Trophoblast cell (in vitro differentiated cells and primary cell): ENCODE measurements at places on chromosomes 6 and 20.

DNA sequence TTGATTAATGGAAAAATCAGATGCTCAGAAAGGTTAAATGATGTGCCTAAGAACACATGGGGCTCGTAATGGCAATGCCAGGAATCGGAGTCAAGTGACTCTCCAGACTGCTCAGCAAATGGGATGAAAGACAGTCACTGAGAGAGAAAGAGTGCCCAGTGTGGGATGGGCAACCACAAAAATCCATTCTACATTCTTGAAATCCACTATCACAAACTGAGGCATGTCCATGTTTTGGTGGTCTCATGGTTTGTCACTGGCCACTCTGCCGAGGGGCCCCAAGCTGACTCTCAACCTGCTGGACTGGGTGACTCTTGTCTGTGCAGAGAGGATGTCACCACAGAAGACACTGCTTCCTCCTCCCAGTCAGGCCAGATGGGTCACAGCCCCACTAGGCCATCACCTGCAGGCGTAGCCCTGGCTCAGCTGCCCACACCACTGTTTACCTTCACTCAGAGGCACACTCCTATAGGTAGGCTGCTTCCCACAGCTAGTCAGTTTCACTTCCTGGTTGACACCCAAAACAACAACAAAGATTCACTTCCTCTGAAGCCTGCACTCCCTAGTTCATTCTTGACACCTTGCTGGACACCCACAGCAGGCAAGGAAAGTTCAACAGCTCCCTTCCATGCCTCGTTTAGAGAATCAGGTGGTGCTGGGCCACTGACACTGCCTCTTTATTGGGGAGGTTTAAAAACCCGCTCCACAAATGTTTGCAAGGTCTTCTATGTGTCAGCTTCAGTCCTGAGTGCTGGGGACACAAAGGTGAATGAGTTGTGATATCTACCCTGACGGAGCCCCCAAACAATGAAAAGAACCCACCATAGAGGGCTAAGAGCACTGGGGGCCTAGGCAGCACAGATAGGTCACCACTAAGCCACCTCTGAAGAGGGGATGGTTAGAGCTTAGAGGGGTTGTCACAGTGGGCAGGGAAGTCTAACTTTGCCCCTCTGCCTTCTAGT is 21.7 kb downstream of the MAP1LC3A start:
- no peak overlapping the region for H3K4me3 ChIP-seq
- peaks cover 3% of the 10 kb centered on the region for H3K36me3 ChIP-seq
- peaks cover 15% of the 10 kb centered on the region for H3K4me1 ChIP-seq
- no peaks in the 10 kb centered on the region for H3K27me3 ChIP-seq
- no peak overlapping the region for H3K27ac ChIP-seq
- no peak for DNase-seq

DNA sequence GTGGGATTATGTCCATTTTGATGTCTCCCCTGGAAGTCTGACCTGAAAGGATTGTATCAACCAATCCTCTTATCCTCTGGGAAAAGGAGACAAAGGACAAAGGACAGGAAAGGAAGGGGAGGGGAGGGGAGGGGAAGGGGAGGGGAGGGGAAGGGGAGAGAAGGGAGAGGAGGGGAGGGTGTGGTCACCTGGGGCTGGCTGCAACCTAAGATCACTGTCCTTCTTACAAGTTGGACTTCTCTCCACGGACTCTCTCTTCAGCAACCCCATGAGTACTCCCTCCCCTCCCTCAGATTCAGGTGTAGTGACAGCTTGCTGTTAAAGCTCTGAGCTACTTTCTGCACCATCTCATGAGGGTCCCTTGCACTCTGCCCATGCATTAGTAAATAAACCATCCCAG is 58.9 kb upstream of the KLHL31 start:
- no peaks in the 10 kb centered on the region for H3K27me3 ChIP-seq
- H3K4me3 ChIP-seq: no peak overlapping the region
- DNase-seq: no peak

GRCh38 chr20:35200267-35200666 is 26.2 kb upstream of the MMP24 start:
- H3K4me3 ChIP-seq: no peak overlapping the region
- H3K4me1 ChIP-seq: no peaks in the 10 kb centered on the region
- H3K36me3 ChIP-seq: peaks cover 4% of the 10 kb centered on the region
- DNase-seq: peak; percentile 34
- H3K27me3 ChIP-seq: no peaks in the 10 kb centered on the region

- no peaks in the 10 kb centered on the region for H3K36me3 ChIP-seq
- no peak overlapping the region for H3K4me3 ChIP-seq
- no peaks in the 10 kb centered on the region for H3K27me3 ChIP-seq
- H3K27ac ChIP-seq: no peak overlapping the region
- DNase-seq: peak; percentile 93
Measured at GRCh38 chr6:135537741-135538301, 40.3 kb upstream of the AHI1 start.

- H3K27me3 ChIP-seq: no peaks in the 10 kb centered on the region
- DNase-seq: no peak
Measured at GRCh38 chr6:1575210-1576041, 34.3 kb upstream of the FOXC1 start.

- no peak overlapping the region for H3K27ac ChIP-seq
- no peaks in the 10 kb centered on the region for H3K27me3 ChIP-seq
- no peaks in the 10 kb centered on the region for H3K4me1 ChIP-seq
- H3K36me3 ChIP-seq: no peaks in the 10 kb centered on the region
Measured at GRCh38 chr20:44056010-44056698, 130.8 kb downstream of the JPH2 start.

DNA sequence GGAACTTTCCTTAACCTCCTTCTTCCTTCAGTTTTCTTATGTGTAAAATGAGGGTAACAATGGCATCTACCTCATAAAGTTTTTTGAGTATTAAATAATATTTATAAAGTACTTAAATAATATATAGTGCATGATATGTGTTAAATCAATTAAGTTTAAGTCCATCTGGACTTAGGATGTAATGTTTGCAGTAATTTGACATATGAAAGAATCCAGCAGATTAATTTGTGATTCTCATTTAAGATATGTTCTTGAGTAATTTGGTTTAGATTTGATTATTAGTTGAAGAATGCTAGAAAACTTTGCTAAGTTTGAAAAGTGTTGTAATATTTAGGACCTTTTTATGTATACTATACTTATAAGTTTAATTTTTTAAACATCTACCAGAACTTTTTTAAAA is 18.1 kb downstream of the KCTD20 start:
- H3K36me3 ChIP-seq: peaks cover 3% of the 10 kb centered on the region
- no peak for DNase-seq
- no peaks in the 10 kb centered on the region for H3K27me3 ChIP-seq

GRCh38 chr20:46801003-46801702 is 91.7 kb downstream of the SLC2A10 start:
- H3K27me3 ChIP-seq: no peaks in the 10 kb centered on the region
- H3K27ac ChIP-seq: no peak overlapping the region
- H3K4me1 ChIP-seq: peaks cover 5% of the 10 kb centered on the region
- no peak overlapping the region for H3K4me3 ChIP-seq

DNA sequence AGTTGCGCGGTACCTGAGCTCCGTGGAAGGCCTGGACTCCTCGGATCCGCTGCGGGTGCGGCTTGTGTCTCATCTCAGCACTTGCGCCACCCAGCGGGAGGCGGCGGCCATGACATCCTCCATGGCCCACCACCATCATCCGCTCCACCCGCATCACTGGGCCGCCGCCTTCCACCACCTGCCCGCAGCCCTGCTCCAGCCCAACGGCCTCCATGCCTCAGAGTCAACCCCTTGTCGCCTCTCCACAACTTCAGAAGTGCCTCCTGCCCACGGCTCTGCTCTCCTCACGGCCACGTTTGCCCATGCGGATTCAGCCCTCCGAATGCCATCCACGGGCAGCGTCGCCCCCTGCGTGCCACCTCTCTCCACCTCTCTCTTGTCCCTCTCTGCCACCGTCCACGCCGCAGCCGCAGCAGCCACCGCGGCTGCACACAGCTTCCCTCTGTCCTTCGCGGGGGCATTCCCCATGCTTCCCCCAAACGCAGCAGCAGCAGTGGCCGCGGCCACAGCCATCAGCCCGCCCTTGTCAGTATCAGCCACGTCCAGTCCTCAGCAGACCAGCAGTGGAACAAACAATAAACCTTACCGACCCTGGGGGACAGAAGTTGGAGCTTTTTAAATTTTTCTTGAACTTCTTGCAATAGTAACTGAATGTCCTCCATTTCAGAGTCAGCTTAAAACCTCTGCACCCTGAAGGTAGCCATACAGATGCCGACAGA is 9.9 kb downstream of the HEY2 start:
- H3K27me3 ChIP-seq: no peaks in the 10 kb centered on the region
- H3K4me1 ChIP-seq: peaks cover 2% of the 10 kb centered on the region
- H3K27ac ChIP-seq: no peak overlapping the region
- H3K36me3 ChIP-seq: peaks cover 17% of the 10 kb centered on the region

GRCh38 chr20:38230253-38230551 is 30.3 kb downstream of the KIAA1755 start:
- H3K36me3 ChIP-seq: no peaks in the 10 kb centered on the region
- no peak overlapping the region for H3K4me3 ChIP-seq
- no peak overlapping the region for H3K27ac ChIP-seq
- no peak for DNase-seq

- H3K36me3 ChIP-seq: no peaks in the 10 kb centered on the region
- H3K4me3 ChIP-seq: no peak overlapping the region
- no peaks in the 10 kb centered on the region for H3K27me3 ChIP-seq
- H3K4me1 ChIP-seq: peaks cover 12% of the 10 kb centered on the region
- no peak overlapping the region for H3K27ac ChIP-seq
- no peak for DNase-seq
Measured at GRCh38 chr20:3765171-3765882, 2.2 kb downstream of the ADISSP start.
